ENCODE measurements at places on chromosomes 6 and 20. TPM values are rescaled to one million over a fixed set of nuclear protein-coding genes. Genes with fewer than 3 reads are reported as not detected.

DNA sequence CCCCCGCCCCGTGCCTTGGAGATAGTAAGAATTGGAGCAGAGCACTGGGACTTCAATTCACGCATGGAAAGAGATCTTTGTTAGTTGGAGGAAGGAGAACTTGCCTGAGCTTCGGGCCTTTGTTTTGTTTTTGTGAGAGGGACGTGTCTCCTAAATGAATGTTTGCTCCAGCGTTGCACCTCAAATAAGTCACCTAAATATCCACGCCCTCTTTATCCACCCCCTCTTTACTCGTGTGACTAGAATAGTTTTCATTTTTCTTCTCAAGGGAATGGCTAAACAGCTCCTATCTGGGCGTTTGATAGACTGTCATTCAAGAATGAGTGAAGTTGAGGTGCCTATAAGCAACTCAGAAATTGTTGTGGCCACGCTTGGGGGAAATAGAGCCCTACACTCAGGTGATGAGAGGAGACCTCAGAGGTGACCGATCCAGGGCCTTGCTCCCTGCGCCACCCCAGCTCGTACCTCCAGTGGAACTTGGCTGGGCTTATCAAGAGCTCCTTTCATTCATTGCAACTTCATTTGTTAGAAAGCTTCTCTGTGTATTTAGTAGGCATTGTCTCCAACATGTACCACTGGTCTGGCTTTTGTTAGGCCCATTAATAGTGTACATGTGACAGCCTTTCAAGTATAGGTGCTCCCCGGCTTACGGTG is 861 bp downstream of the PCMTD2 start:
- no peak for DNase-seq

- no peak for DNase-seq
These were observed 2.2 kb upstream of the MYCT1 start for GRCh38 chr6:152695372-152696045.

- no peak for DNase-seq
These were observed 13.0 kb downstream of the POU3F2 start for GRCh38 chr6:98847416-98847778.

- no peak for DNase-seq
These were observed 184.0 kb downstream of the PRDM13 start for GRCh38 chr6:99790679-99791078.

DNA sequence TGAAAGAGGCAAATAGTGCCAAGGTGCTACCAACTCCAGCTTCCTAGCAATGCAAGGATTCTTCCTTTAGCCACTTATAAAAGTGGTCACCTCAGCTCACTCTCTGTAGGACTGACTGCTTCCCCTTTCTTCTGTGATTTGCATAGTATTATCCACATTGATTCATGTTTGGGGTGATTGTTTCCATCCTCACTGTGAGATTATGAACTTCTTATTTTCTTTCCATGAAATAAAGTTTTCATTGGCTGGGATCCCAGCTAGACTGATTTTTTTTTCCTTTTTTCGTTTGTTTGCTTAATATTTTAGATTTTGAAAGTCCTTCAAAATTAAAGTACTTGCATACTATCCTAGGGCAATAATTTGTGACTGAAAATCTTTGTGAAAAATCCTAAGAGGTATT is 50.5 kb downstream of the EYA4 start:
- no peak for DNase-seq

- no peak for DNase-seq
These were observed 443.1 kb upstream of the FLRT3 start for GRCh38 chr20:14780508-14780907.

- no peak for DNase-seq
These were observed 6.7 kb downstream of the PHACTR2 start for GRCh38 chr6:143684486-143684885.

DNA sequence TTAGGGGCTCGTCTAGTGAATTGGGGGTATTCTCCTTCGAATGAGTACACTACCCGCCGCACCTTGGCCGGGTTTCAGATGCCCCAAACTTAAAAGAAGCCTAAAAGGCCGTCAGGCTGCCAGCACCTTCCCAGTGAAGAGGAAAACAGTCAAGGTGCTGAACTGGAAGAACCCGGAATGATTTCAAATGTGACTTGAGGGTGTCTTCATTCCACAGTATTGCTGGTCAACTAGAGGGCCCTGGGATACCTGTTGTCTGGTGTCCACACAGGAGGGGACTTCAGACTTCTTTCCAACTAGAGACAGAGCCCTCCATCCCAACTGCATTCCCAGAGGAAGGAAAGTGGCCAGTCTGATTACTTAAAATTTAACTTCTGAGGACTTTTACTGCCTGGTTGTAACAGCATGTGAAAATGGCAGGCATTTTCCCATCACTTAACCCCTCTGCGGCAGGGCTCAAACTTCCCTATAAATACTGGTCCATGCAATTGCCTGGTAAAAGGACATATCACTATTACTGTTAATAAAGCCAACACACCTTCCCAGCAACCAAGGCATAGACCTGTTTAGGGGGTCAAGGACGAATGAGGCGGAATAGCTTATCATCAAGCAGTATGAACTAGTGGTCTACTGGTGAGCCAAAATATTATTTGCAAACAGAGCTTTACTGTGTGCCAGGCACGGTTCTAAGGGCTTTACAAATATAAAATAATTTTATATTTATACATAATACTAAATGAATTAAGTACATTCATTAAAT is 651 bp upstream of the SAMHD1 start:
- no peak for DNase-seq

MYCT1 gene
- total RNA-seq = 3.5 TPM
